ENCODE measurements at places on chromosomes 3 and 15.

DNA sequence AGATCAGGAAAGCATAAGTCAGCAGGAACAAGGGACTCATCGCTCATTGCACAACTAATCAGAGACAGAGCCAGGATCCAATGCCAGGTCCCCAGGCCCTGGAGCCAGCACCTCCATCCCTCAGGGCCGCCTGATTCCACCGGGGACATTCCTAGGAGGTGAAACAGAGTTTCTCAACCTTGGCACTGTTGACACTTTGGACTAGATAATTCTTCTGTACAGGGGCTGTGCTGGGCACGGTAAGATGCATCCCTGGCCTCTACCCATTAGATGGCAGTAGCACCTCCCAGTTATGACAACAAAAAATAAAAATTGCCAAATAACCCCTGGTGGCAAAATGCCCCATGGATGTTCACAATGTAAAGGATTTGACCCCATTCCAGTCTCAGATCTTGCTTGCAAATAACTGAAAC, 127.7 kb downstream of the MTHFS start:
- no peak for DNase-seq

- no peak for DNase-seq
Measured at GRCh38 chr3:108887121-108887520, 64.5 kb downstream of the TRAT1 start.

DNA sequence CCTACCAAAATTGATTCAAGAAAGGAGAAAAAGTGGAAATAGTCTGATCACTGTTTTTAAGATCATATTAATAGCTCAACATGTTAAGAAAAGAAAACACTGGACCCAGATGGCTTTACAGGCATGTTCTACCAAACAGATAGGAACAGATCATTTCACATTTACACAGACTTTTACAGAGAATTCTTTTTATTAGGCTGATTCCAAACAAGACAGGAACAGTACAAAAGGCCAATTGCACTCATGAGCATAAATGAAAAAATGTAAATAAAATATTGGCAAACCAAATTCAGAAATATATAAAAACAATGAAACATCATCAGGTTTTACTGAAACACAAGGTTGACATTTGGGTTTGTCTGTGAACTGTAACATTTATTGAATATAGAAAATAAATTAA, 106.5 kb downstream of the WNT5A start:
- no peak for DNase-seq

- no peak for DNase-seq
Measured at GRCh38 chr3:100740207-100740606, 30.9 kb downstream of the TFG start.

DNA sequence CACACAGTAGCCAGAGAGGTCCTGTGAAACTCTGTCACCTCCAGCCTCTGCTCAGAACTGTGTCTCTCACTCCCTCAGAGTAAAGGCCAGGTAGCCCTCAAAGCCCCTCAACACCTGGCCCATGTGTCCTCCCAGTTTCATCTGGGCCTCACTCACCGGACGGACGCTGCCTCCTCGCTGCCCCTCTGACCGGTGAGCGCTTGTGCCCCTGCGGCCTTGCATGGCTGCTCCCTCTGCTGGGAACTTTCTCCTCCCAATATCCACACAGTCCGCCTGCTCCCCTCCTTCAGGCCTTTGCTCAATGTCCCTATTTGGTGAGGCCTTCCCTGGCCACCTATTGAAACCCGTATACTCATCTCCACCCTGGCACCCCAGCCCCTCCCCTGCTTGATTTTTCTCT, 36.8 kb upstream of the TRH start:
- no peak for DNase-seq

GRCh38 chr3:195148549-195148948, 122.4 kb downstream of the XXYLT1 start:
- no peak for DNase-seq

DNA sequence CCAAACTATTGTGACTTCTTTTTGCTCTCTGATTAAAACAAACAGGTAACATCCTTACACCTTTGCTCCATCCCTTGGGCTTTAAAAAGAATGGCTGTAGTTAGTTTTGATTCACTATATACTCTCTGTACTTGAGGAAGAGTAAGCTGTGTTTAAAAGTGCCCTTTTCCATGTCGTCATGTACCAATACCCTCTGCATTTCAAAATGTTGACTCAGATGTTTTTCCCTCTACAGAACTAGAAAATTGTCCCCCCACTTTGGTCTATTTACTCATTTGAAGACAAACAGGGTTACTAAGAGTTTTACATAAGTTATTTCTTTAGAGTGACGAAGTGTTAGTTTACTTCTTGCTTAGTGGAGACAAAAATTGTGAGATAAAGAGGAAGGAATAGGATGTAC, 62.7 kb downstream of the TASOR start:
- no peak for DNase-seq

GRCh38 chr3:101852983-101853840, 3.9 kb downstream of the NFKBIZ start:
- DNase-seq, result no peak

DNA sequence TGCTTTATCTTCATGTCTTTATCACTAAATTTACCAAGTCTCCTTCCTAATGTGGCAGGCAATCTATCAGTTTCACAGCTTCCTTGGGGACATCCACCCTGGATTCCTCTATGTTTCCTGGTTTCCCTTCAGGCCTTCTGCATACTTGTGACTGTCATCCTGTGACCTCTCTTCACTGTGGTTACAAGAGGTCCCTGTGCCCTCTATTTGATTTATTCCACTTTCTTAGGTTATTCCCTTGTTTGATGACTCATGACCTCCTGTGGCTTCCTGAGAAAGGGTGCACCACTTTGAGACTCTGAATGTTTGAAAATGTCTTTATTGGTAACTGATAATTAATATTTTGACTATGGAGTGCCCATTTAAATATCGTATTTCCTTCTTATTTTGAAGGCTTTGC, 60.5 kb upstream of the KY start:
- DNase-seq, result no peak

GRCh38 chr15:66294157-66294931, 976 bp downstream of the DIS3L start:
- peak; percentile 75 for DNase-seq

GRCh38 chr3:70020906-70021660, 21.6 kb downstream of the SAMMSON start:
- no peak for DNase-seq

GRCh38 chr15:60411774-60412425, 14.1 kb upstream of the ANXA2 start:
- no peak for DNase-seq

Measured in fibroblast of skin of left quadriceps (primary cell).